Foreskin melanocyte (primary cell): ENCODE measurements at places on chromosomes 2 and 18.
A peak's percentile ranks its signal among the peaks of the same experiment; 100 is the strongest.

DNA sequence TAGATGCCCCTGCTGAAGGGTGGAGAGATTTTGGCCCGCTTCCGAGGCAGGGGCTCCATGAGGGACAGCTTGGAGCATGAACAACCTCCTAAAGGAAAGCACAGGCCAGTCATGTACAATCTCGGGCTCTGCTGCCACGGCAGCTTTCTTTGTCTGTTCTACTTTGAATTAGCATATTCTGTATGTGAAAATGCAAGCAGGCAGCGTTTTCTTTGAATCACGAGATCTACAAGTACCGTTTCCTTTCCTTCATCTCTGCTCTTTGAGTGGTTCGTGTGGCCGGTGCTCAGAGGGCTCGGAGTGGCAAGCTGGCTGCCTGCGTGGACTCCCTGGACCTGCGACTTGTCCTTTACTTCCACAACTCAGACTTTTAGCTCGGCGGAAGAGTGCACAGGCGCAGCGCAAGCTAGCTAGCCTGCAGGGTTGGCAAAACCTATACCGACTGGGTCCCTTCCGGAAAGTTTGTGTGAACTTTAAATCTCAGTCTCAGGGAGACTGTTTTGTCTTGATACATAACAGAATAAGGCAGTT is 6.9 kb downstream of the TWIST2 start:
- DNase-seq, result no peak

DNA sequence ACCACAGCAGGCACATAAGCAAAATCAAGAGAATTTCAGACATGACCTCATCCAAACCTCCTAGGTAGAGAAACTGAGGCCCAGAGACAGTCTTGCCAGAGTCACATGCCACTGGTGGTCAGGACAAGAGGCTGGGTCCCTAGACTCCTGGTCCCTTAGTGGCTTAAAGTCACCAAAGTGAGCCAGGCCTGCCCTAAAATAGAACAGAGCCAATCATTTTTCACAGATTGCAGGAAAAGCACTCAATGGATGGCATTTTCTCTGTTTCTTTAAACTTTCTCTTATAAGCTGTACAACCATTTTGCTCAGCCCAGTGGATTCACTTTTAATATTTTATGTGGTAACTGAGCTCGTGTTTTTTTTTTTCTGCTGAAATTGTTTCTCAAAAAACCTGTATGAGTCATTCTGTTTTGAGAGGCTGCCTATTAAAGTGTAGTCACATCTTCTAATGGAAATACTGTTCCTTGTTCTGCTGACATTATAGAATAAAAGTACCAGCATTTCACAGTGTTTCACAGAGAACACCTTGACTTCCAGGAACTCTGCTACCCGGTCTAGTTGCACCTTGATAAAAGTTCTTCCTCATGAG is 29.6 kb downstream of the STEAP3 start:
- no peak for DNase-seq

GRCh38 chr2:162581959-162582798 is 238.2 kb downstream of the GCA start:
- DNase-seq, result no peak

DNA sequence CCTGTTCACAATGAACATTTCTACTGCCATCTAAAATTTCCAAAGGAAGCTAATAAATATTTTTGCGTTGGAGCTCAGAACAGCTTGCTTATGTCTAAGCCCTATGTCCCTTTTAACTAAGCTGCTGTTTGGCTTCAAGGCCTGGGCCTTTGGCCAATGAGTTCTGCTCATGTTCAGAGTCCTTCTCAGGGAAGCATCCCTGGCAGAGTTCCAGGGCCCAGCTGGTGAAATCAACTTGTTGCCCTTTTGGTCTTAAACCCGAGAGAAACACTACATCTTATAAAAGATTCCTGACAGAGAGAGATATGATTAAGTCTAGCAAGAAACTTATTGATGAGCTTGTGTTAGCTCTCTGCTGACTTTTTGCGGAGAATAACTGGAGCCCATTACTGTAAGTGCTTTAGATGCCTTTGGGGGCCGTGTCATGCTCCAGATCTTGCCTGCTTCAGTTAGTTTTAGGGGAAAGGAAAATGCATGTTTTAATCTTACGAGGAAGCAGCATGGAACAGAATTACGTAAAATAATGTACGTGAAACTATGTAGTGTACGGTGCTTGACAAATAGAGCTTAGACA is 102.5 kb upstream of the NOSTRIN start:
- DNase-seq, result peak; percentile 43

GRCh38 chr2:147182260-147182659 is 662.6 kb upstream of the ACVR2A start:
- DNase-seq, result no peak

- DNase-seq, result peak; percentile 0
Observed at GRCh38 chr18:52237551-52237950, 102.4 kb upstream of the DCC start.

GRCh38 chr2:178246696-178247095 is 52.4 kb downstream of the OSBPL6 start:
- DNase-seq, result no peak

- DNase-seq, result peak; percentile 31
Observed at GRCh38 chr2:145682546-145683157, 1162.7 kb upstream of the ZEB2 start.

DNA sequence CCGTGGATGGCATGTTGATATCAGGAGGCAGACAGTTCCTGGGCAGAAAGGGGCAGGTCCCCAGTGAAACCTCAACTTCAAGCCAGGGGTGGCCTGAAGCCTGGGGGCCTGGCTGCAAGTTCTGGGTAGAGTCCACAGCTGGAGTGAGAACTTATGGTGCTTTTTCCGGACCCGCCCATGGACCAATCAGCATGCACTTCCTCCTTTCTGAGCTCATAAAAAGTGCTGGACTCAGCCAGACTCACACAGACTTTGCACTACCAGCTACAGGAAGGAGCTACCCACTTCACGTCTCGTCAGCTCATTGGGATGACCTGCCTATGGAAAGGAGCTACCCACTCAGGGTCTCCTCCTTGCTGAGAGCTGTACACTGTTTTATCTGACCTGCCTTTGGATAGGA is 183.1 kb upstream of the MC4R start:
- DNase-seq, result no peak

DNA sequence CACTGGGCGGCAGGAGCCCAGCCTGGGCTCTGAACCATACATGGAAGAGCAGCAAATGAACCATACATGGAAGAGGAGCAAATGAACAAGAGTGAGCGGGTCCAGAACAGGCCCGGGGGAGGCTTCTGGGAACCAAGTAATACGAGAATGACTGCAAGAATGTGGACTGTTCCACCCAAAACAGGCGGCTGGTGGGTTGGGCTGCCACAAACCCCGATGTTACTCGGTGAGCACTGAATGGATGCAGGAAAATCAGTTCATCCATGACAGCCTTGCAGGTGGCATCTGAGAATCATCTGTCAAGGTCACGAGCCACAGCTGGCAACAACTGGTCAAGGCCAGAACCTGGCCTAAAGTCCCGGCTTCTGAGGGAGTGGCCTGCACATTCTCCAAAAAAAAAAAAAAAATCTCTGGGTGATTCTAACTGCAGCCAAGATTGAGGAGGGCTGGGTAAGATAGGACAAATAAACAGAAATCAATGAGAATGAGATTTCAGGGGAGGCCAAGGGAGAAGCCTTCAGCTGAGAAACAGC is 106.1 kb downstream of the ZNF516 start:
- no peak for DNase-seq

GRCh38 chr2:3513026-3513810 is 6.1 kb downstream of the ADI1 start:
- no peak for DNase-seq

DNA sequence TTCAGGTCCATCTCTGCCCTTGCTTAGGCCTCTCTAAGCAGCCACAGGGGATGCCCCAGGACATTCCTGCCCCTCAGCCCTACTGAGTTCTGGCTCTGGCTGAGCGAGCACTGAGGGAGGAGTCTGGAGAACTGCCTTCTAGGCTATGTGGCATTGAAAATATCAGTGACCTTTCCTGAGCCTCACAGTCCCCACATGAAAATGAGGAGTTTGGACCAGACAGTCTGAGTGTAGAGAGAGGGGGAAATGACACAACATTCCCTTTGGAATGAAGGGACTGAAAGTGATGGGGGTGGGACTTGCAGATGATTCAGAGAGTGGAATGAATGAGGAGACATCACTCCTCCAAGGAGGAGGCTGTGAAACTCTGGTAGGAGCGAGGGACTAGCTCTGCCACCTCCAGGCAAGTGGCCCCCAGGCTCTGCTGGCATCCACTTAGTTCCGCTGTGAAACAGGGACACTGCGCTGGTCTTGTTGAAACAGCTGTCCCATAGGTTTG is 8.0 kb downstream of the TNS1 start:
- DNase-seq, result no peak

DNA sequence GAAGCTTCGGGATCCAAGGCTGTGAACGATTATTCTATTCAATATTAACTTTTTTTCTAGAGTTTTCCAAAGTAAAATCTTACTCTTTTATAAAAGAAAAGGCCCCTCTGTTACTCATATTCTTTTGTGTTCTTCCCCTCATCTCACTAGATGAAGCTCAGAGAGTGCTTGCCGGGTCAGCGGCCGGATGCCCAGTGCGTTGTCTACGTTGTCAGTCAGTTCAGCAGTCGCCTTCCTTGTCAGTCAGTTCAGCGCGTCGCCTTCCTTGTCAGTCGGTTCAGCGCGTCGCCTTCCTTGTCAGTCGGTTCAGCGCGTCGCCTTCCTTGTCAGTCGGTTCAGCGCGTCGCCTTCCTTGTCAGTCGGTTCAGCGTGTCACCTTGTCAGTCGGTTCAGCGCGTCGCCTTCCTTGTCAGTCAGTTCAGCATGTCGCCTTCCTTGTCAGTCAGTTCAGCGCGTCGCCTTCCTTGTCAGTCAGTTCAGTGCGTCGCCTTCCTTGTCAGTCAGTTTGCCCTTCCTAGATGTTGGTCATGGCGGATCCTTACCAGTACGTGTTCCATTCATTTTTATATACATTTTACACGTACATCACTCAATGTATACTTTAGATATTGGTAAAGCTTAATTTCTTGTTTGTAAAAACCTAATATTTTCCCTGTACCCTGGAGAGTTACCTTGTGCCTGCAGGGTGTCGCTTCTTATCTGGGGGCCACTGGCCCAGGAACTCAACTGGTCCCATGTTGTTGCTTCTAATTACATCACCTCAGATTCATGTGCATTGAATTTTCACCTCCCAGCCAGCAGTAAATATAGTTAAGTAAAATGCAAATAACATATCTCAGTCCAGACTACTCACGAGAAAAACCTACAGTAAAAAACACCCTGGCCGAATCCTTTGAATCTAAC is 206.9 kb downstream of the ASB1 start:
- DNase-seq, result no peak

DNA sequence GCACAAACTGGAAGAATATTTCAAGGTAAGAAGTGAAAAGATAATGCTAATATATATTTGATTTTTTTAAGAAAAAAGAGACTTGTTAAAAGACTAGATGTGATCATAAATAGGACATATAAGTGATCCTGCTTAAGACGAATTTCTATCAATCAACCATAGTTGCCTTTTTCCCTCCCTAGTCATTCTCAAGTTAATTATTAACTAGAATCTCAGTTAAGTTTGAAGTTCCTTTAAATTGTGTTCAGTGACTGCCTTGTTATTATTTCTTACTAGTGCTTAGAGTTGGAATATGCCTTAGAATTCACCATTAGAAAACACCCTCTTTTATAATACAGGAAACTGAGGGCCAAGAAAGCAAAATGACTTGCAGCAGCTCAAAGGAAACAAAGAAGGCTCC is 141.5 kb upstream of the SP5 start:
- DNase-seq, result no peak

DNA sequence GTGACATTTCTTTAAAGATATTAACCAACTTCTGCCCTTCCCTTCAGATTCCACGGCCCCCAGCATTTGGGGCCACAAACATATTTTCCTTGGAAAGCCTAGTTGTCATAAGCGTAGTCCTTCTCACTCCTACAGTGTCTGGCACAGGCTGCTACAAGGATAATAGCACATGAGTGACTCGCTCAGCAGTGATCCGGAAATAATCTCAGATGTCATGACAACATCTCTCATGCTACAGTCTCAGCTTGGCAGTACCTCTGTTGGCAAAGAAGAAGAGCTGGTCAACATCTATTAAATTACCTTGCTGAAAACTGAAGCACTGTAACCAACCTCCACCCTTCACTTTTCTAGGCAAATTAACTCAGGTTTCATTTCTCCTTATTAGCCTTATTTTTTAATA is 351.7 kb downstream of the RAD51AP2 start:
- DNase-seq, result no peak

- DNase-seq, result no peak
Observed at GRCh38 chr2:120245520-120246332, 6.9 kb upstream of the RALB start.

DNA sequence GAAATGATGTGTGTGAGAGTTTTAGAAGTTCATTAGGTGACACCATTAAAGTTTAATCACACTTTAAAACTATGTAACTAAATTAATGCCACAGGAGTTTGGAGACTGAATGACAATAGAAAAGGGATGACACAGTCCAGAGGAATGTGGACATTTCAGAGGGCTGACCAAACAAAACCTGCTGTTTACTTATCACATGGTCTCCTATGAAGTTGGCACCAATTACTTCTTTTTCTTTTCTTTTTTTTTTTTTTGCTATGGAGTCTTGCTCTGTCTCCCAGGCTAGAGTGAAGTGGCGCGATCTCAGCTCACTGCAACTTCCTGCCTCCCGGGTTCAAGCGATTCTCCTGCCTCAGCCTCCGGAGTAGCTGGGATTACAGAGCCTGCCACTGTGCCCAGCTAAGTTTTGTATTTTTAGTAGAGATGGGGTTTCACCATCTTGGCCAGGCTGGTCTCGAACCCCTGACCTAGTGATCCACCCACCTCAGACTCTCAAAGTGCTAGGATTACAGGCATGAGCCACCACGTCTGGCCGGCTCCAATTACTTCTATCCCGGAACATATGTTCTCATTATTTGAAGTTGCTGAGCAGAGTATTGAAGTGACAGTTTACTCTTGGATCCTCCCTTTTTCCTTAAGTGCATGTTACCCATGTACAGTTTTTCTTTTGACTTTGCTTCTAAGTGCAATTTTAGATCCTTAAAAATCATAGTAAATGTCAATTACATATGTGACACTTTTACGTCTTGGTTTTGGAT is 4.3 kb downstream of the AGPS start:
- DNase-seq, result peak; percentile 55

- no peak for DNase-seq
Observed at GRCh38 chr2:133817680-133818566, 249.7 kb upstream of the NCKAP5 start.

GRCh38 chr2:209970711-209971110 is 31.7 kb upstream of the RPE start:
- no peak for DNase-seq

DNA sequence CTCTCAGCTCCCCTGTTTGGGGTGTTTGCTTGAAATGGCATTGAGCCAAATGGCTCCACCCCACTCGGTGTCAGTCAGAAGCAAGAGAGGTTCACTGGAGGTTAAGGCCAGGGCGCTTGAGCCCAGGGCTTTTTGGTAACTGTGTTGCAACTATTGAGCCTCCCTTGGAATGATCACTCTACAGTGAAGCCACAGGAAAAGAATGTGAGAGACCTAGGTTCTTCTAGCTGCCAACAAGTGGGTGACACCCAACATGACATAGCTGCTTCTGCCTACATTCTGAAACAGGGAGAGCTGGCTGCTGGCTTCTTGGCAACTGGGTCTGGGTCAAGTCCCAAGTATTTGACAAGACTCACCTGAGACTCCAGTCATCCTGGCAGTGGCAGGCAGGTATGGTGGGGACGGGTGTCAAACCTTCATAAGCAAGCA is 7.1 kb upstream of the GRHL1 start:
- DNase-seq, result no peak
